ENCODE measurements at places on chromosomes 2 and 18.

GRCh38 chr2:34849827-34850226 is 1250.7 kb upstream of the FAM98A start:
- DNase-seq = no peak

DNA sequence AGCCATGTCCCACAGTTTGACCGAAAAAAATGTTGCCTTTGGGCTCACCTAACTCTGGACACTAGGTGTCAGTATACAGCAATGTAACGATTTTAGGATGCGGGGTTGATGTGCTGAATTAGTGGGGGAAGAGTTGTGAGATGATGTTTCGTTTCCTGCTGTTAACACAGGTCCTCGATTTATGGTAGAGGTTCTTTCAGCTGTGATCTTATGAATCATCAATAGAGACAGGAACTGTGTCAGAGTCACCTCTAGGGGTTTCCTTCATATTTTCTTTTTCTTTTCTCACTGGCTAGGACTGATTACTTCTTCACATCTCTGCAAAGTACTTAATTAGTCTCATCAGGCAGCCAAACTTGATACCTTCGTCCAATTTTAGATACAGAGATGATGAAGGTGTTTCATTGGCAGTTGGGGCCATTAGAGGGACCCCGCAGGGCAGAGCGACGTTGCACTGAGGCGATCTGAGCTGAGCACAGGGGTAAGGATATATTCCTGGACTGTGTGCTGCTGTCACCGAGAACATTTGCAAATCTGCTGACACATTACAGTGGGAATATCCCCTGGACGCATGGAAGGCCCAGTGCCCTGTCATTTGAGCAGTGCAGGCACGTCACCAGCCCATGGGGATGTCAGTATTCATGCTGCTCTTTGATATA is 10.2 kb upstream of the MMADHC start:
- peak; percentile 79 for DNase-seq

DNA sequence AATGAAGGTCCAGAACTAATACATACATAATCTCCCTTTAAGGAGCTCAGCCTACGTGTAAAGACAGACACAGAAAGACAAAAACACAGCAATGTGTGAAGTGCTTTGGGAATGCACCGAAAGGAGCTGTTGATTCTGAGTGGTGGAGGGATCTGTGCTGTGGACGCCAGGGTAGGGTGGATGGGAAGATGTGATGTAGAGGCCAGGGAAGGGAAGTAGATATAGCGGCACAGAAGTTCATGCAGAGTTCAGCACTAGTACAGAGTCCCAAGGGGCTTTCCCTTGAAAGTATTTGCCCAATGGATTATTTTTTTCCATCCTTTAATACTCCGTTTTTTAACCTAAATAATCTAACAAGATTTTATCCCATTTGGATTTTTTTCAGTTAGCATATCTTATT is 32.1 kb upstream of the DOCK10 start:
- DNase-seq = no peak

DNA sequence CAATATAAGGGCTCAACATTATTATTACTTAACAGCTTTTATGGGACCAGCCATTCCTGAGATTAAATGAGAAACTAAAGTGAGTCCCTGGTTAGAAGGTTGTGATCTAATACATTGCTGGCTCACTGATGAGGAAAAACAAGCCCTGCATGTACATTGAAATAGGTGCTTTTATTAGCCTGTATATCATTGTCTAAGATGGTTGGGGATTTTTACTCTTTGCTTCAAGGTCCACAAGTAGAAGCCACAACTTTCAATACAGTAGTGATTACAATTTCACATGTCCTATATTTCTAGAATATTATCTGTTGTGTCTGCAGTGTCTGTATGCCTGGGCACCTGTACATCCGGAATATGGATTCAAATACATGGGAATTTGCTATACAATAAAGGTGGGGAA is 104.1 kb upstream of the FZD5 start:
- no peak for DNase-seq

DNA sequence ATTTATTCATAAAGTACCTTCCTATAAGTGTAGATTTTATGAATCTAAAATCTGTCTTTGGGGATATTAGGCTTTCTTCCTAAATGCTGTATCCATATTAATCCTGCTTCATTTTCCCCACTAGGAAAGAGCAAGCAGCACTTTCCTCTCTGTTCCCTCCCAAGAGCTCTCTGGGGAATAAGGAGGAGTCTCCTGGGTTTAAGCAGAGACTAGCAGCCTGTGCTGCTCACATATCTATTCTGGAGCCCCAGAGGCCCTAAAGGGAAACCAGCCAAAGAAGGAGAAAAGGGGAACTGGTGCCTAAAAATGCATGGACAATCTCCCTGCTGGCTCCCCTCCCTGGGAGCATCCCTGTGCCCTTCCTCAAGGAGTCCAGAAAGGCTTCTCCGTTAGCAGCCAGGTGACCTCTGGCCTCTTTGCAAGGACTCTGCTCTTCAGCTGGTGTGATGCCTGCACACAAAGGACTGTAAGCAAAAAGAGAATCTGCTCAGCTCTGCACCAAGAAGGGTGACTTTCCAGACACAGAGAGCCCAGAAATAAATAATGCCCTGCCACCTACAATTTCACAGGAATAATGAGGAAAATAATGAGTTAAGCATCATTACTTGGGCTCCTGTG is 270.6 kb downstream of the SS18 start:
- no peak for DNase-seq

GRCh38 chr2:16026816-16027501 is 86.6 kb downstream of the MYCN start:
- DNase-seq = no peak

GRCh38 chr2:129775952-129776653 is 203.4 kb upstream of the RAB6C start:
- no peak for DNase-seq

DNA sequence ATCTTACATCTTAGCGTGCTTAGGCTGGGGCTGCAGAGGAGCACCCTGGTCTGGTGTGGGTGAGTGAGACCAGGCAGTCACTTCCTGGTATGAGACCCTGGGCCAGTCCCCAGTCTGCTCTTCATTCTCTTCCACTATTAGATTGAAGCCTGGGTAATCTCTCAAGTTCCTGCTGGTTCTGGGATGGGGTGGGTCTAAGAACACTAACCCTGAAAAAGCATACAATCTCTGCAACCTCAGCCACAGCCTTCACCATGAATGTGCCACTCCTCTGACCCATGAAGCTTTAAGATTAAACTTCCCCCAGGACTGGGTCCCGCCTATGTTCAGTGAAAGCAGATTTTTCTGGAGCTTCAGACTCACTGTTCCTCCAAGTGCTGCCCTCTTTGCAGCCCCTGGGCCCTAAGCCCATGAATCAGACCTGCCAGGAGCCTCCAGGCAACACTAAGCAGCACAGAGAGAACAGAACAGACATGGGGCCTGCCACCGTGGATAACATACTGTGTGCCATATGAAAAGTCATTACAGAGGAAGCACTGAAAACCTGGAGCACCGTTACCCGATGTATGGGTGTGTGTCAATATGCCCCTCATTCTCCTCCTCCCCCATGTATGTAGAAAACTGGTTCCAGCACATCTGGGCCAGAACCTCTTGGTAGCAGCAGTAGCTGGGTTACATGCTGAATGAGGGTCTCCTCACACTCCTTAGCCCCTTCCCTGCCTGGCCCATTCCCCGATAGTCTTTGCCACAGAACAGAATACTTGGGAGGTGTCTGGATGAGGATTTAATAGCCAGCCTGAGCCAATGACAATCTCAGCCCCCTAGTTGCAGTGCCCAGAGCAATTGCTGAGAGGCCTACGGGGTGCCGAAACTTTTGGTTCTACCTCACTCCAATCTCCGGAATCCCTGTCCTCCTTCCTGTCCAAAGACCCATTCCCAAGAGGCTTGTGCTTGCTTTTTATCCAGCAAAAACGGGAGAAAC is 2.7 kb upstream of the SIX2 start:
- no peak for DNase-seq

GRCh38 chr2:101380376-101380775 is 6.9 kb downstream of the CREG2 start:
- peak; percentile 94 for DNase-seq

DNA sequence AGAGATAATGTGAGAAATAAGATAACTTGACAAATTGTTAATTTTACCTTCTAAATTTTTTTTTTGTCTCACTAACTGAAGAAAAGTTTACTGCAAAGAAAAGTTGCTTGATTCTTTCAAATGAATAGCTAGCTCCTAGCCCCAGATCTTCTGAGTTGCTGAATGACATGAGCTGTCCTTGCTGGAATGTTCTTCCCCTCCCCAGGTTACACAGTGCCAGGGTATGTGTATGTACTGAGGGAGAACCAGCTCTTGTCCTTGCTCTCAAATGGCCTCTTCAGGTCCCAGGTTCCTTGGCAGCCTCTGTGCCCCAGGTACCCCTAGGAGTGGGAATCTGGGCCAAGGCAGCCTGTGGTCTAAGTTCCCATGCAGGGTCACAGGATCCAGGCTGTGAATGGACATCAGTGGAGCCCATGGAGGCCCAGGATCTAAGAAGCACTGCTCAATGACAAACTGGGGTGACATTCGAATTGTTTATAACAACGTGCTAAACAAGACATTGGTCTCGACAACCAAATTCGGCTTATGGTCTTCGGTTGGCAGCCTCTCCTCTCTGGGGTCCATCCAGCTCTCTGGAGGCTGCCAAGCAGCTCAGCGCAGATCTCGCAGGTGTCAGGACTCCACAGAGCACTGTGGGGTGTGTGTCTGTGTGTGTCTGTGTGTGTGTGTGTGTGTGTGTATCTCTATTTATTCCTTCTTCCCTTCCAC is 17.1 kb upstream of the INO80C start:
- DNase-seq = no peak

GRCh38 chr2:86357392-86357963 is 20.1 kb upstream of the REEP1 start:
- DNase-seq = no peak

GRCh38 chr18:66553824-66554223 is 50.1 kb downstream of the CDH19 start:
- DNase-seq = peak; percentile 25

DNA sequence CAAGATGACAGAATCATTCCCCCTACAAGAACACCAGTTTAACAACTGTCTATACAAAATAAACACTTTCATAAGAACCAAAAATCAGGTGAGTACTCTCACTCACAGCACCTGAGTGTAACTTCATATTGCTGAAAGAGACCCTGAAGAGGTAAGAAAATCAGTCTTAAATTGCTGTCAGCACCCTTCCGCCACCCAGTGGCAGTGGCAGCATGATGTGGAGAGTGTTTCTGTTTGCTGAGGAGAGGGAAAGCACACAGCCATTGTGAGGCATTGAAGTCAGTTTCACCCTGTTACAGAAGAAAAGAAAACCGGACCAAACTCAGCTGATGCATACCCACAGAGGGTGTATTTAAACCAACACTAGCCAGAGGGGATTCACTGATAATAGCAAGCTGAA is 1240.8 kb upstream of the CRIM1 start:
- peak; percentile 29 for DNase-seq

DNA sequence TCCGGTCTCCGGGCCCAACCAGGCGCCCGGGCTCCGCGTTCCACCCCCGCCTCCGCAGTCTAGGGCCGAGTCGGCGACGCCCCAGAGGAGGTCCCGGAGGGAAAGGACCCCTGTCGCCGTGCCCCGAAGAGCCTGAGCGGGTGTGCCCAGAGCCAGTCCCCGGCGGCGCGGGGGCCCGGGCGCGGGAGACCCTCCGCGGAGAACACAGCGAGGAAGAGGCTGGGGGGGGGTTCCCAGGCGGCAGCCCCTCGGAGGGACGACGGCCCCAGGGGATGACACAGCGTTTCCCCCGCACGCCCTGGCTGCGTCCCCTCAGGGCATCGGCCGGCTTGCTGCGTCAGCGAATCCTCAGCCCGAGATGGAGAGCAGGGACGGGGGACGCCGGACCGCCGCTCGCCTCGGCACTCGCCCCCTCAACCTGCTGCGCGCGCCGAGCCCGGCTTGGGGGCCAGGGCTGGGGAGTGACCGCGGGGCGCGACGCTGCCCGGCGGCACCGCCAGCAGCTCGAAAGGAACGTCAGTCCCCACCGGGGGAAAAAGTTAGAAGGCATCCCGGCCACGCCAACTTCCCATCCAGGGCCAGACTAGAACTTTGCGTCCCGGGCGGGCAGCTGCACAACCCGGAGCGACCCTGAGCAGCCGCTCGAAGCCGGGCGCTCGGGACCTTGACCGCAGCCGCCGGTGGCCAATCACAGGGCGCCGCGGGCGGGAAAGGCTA is 711 bp downstream of the SFXN5 start:
- no peak for DNase-seq

- DNase-seq = no peak
Observed at GRCh38 chr2:106705877-106706276, 180.1 kb downstream of the ST6GAL2 start.

DNA sequence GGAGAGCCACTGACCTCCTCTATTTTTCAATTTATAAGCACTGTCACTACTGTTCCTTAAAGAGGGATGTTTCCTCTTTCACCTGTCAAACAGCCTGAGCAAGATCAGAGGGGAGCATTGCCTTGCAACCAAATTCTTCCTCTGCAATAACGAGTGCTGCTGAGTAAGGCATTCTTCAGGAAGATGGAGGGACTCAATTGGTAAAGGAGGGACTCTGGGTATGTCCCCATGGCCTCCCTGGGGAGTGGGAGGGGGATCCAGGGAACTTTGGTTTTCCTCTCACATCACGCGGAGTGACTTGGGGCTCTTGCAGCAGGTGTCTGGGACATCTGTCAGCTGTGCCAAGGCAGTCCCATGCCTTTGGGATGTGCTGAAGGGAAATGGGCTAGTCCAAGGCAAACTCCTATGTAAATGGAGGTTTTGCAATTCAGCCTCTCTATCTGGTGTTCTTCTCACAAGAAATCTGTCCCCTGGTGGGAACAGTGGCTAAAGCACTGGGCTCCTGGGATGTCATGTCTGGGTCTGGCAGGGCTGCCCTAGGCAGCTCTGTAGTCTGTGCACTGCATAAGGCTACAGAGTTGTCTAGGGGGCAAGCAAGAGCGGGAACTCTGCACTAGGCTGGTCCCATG is 14.4 kb upstream of the HES6 start:
- DNase-seq = no peak

- no peak for DNase-seq
Observed at GRCh38 chr2:215542690-215543089, 106.8 kb upstream of the FN1 start.

- DNase-seq = no peak
Observed at GRCh38 chr2:133362061-133362476, 206.2 kb downstream of the NCKAP5 start.

GRCh38 chr2:210366675-210367080 is 51.7 kb upstream of the MYL1 start:
- DNase-seq = no peak

- DNase-seq = no peak
Observed at GRCh38 chr2:24885221-24886125, 34.6 kb downstream of the ADCY3 start.

- no peak for DNase-seq
Observed at GRCh38 chr2:11858883-11859282, 112.5 kb downstream of the LPIN1 start.

- DNase-seq = peak; percentile 34
Observed at GRCh38 chr18:27860011-27860410, 316.9 kb downstream of the CDH2 start.

Measured in MCF 10A (cell line).